Gastroesophageal sphincter (tissue), 4 donors: ENCODE measurements at places on chromosomes 3 and 15. TPM values are rescaled to one million over a fixed set of nuclear protein-coding genes. Genes with fewer than 3 reads are reported as not detected.

DNA sequence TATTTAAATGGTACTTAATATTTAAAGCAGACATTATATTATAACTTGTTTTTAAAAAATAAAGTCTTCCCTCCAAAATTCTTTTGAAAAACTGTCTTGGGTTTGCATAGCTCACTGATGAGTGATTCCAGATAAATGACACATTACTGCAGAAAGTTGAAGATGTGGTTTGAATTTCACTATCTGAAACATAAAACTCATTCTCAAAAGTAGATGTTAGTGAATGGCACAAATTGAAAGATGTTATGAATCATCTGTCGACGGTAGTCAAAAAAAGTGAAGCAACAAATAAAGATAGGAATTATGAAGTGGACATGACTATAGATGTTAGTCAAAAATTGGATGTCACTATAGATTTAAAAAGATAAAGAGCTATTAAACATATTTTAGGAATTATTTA is 280.5 kb downstream of the GAP43 start:
- no peak for ATAC-seq

- ATAC-seq, result no peak
These were observed 159.8 kb downstream of the RBMS3 start for GRCh38 chr3:29440413-29441305.

DNA sequence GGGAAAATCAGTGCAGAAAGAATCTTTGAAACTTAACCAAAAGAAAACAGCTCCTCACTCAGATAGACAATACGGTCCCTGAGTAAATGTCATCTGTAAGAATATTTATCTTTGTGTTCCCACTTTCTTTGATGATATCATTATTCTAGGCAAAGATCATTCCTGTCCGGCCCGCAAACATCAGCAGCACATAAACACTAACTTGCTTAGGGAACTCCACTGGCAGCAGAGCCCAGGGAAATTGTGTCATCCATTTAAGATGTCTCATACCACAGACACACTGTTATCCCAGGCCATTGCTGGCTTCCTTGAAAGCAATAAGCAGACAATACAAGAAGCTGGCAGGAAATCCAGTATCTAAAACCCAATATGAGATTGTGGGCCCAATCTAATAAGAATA is 20.1 kb upstream of the CD96 start:
- ATAC-seq, result no peak

- ATAC-seq, result no peak
These were observed 46.5 kb downstream of the MSL2 start for GRCh38 chr3:136149667-136150066.

XRN1 gene
- 46.2 TPM for total RNA-seq

CYP1A2 gene
- not detected for total RNA-seq
